ENCODE measurements at places on chromosomes 12 and 14. TPM values are rescaled to one million over a fixed set of nuclear protein-coding genes. Genes with fewer than 3 reads are reported as not detected.

DNA sequence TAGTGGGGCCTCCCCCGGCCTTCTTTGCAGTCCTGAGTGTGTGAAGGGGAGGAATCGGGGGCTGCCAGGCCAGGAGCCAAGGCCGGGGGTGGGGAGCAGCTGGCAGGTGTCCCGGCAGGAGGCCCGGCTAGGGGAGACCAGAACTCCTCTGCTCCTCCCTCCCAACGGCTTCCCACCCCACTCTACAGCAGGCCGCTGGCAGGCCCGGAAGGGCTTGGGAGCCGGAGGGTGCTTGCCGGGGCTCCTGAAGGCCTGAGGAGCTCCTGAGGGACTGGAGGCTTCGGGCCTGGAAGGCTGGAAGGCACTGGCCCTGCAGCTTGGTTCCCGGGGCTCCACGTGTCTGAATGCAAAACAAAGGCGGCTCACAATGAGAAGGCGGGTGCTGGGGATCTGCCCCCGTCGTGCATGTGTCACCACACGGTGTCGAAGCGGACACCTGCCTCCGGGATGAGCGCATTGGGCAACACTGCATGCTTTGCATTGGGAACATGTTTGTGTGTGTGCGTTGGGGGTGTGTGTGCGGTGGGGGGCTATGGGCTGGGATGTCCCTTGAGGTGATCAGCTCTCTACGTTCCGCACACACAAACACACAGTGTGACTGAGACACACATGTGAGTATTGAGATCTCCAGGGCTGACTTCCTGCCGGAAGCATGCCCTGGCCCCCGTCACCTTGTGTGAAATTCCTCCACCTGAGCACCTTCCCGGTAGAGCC is 30.9 kb upstream of the ANKRD9 start:
- peak; percentile 86 for DNase-seq

Gene POTEG
- polyA plus RNA-seq, result 0.08 TPM

Gene TBX5
- 0.75 TPM for polyA plus RNA-seq

Gene ISCA2
- 26.1 TPM for polyA plus RNA-seq

- no peak for DNase-seq
Measured at GRCh38 chr12:49208676-49209075, 19.8 kb upstream of the TUBA1A start.

Gene CLEC1A
- polyA plus RNA-seq, result 2.3 TPM

DNA sequence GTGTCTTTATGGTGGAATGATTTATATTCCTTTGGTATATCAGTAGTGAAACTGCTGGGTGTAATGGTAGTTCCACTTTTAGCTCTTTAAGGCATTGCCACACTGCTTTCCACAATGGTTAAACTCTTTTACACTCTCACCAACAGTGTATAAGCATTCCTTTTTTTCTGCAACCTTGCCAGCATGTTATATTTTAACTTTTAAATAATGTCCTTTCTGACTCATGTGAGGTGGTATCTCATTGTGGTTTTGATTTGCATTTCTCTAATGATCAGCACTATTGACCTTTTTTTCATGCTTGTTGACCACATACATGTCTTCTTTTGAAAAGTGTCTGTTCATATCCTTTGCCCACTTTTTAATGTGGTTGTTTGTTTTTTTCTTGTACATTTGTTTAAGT is 142.5 kb downstream of the MSRB3 start:
- no peak for DNase-seq
